ENCODE measurements at places on chromosomes 5 and 9.
A peak's percentile ranks its signal among the peaks of the same experiment; 100 is the strongest.

DNA sequence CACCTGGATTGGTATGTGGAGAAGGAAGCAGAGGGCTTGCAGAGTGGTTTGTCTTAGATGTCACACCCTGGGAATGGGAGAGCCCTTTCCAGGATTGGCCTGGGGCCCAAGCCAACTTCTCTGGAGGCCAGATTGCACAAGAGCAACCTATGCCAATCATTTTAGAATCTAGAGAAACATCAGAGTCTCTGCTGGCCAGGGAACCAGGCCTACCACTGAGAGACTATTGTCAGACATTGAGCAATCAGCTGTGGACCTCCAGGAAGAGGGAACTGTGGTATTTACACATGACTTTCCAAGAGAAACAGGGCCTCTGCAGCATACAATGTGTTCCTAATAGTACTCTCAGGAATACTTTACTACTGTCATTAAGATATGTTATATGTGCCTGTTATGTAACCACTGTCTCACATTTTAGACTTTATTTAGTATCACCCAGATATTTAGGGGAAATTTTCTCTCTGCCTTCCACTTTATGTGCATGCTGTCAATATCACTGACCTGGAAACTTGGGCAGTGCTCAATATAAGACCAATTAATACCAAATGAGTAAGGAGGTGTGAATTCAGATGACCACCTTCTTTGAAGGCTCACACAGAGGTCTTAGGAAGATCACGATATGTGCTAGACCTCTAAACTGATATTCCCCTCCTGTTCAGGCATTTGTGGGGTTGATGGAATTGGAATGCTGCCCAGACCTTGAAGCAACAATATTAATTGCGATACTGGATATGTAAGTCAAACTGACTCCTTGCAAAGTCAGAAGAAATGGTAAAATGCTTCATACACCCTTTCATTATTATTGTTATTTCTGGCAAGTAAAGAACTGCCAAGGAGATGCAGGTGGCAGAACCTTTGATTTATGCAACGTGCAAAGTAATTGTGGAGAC lies 20.5 kb upstream of the CCL28 start:
- DNase-seq = no peak

DNA sequence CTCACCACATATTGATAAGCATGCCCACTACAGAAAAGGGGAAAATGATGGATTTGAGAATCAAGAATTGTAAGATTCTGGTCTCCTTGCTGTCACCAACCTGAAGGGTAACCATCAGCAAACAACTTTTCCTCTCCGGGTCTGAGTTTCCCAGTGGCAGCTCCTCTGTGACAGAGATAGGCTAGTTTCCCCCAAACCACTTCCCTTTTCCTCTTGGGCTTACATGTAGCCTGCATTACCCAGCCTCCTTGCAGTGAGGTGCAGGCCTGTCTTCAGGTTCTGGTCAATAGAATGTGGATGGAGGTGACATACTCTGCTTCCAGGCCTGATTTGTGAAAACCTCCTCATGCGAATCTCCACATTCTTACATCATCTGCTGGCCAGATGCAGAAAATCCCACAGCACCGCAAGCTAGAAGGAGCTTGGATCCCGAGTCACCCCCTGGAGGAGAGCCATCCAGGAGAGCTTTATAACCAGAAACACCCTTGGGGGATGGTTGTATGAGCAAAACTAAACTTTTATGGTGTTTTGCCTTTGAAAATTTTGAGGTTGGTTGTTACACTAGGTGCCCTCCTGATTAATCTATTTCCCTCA lies 206.1 kb downstream of the RGS3 start:
- no peak for DNase-seq

DNA sequence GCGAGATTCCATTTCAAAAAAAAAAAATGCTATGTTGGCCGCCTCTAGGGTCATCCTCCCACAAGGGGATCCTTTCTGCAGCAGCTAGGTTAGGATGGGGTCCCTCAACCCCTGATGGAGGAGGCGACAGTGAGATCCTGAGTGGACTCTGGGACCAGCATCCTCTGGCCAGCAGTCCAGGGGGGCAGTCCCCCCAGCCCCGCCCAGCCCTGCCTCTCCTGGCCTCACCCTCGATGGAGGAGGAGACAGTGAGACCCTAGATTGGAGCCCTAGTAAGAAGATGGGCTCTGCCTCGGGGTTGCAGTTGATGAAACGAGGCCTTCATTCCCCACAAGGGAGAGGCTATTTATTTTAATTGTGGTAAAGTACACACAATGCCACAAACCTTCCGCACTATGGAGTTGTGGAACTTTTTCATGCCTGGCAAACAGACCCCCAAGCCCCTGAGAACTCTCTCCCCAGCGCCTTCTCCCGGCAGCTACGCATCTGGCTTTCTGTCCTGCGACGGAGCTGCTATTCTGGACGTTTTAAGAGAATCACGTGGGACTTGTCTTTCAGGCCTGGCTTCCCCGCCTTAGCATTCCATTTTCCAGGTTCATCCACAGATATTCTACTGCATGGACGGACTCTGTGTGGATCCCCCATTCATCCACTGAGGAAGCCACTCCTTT lies 15.8 kb downstream of the VAV2 start:
- DNase-seq = no peak

DNA sequence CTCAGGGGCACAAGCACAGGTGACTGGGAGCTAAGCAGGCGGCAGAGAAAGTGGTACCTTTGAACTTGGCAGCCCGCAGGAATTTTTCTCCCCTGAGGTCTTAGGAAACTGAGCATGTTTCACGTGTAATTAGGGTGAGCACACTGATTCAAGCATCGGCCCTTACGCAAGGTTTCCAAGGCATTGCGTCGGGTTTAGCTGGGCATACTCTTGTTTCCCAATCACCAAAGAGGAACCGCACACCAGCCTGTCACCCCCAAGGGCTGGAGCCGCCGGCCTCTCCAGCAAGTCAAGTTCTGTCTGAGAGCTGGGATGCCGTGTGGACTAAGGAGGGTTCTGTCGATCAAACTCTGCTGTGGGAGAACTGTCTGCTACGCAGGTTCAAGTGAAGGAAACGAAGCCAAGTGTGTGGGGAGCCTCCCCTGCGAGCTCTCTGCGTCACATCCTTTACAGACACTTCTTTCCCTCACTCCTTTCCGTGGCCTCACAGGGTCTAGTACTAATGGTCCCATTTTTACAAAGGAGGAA lies 53.0 kb downstream of the ERGIC1 start:
- no peak for DNase-seq

DNA sequence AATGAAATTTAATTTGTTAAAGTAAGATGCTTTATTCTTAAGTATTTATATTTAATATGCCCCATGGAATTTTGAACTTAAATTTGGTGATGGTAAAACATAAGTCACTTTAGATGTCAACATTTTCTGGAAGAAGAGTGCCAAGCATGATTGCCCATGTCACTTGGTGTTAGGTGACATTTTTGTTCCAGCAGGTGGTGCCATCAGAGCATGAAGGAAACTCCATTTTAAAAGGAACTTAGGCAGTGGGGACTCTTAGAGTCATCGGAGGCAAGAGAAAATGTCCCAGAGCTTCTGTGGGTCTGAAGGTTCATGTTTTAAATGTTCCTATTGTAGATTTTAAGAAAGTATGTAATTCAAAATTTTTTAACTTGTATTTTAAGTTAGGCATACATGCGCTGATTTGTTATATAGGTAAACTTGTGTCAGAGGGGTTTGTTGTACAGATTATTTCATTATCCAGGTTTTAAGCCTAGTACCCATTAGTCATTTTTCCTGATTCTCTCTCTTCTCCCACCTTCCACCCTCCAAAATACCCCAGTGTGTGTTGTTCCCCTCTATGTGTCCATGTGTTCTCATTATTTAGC lies 789.3 kb downstream of the SEMA5A start:
- DNase-seq = peak; percentile 12

DNA sequence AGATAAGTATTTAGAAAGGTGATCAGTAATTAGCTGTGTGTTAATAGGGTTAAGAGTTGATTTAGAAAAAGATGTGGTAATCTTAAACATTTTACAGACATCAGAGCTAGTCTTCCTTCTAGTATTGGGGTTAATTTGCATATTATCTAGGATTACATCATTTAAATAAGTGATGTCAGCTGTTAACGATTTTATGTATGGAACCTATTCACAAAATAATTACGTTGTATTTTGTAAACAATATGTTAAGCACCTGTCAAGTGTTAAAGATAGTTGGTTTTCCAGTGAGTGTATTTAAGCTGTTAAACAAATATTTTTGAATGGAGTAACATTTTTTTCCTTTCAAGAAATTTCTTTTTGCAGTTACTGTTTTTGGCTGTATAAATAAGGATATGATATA lies 2.2 kb downstream of the DCP2 start:
- DNase-seq = no peak

DNA sequence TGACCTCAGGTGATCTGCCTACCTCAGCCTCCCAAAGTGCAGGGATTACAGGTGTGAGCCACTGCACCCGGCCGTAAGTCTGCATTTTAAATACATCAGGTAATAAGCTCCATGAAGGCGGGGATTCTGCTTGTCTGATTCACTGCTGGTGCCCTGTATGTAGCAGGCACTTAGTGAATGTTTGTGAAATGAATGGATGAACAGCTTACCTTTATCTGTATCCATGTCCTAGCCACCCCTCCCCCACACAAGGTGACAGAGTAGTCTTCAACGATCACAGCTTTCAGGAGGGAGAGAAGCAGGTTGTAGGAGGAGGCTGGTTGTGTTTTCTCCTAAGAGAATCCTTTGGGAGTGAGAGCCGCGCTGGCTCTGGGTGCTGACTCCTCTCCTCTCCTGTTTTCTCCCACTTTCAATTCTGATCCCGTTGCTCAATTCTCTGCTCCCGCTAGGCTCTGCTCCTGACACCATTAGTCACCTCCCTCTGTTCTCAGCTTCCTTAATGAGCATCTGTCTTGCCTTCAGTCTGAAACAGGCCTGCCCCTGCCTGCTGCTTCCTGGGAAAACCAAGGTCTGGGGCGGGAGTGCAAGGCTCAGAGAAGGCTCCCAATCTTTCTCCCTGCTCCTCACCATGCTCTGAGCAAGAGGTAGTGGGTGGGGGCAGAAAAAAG lies 88.8 kb upstream of the CTNNA1 start:
- DNase-seq = no peak

DNA sequence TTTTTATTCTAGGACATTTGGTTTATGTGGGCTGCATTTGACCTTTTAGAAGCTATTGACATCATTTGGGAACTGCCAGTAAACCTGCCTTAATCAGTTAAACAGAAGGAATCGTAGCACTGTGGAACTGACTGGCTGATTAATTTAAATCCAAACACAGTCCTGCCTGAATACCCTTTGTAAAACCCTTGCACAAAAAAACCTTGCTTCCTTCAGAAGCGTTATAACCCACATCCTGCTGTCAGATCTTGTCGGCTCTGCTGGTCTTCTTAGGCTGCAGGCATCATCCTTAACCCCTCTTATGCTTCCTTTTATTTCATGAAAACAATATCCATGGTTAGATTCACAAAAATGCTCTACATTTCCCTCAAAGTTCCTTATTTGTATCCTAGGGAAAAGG lies 46.3 kb downstream of the PAM start:
- DNase-seq = no peak

Measured in NCI-H187 treated with DMSO at 0.1 percent for 48 hours (cell line).